ENCODE measurements at places on chromosomes 1 and 21.
A peak's percentile ranks its signal among the peaks of the same experiment; 100 is the strongest.

- DNase-seq: no peak
Measured at GRCh38 chr1:162889989-162890388, 29.0 kb upstream of the CCDC190 start.

DNA sequence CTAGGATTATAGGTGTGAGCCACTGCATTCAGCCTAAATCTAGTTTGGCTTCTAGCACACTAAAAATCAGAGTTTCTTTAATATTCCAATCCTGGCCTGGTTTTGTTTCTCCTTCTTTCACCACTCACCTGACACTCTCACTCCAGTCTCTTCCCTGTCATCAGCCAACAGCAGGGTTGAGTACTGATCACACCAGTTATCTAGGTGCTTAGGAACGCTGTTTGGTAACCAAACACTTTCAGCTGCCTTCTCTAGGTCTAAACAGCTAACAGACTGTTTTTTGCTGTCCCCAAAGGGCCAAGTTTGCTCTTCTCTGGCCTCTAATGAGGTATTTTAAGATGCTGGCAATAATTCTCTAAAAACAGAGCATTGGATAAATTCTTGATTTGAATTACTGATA lies 17.7 kb upstream of the FRRS1 start:
- no peak for DNase-seq

DNA sequence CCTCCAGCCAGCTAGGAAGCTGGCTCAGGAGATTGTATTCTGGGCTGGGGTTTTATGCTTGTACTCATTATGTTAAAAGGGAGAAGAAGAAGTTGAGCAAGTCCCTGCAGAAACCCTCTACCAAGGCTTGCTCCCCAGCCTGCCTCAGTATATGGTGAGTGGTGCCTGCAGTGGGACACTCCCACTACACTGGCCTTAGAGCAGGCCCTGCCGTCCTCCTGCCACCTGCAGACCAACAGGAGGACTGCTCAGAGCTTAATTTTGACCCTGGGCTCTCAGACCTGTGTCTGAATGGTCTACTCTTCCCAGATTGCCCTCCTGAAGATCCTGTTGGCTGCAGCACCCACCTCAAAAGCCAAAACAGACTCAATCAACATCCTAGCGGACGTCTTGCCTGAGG lies 13.0 kb downstream of the STRIP1 start:
- no peak for DNase-seq

- DNase-seq: no peak
Measured at GRCh38 chr1:166858726-166859419, 17.2 kb downstream of the TADA1 start.

DNA sequence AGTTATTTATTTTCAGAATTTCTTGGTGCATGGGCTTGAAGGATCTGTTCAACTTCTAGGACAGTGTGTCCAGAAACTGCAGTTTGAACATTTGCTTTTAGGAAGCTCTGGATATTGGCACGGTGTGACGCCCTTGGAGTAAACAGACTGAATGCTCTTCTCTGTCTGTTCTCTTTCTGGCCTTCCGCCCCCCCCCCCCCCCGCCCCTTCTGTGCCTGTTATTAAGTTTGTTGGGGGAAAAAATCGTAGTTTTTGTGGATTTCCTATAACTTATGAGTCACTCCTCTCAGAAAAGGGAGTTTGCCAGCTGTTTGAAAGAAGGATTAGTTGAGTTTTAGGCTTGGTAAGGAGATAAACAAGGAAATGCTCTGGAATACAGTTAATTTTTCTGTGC lies 1.2 kb downstream of the KCTD3 start:
- DNase-seq: peak; percentile 74

- DNase-seq: no peak
Measured at GRCh38 chr1:29838738-29839320, 602.5 kb downstream of the PTPRU start.

GRCh38 chr1:167573035-167573434 lies 19.5 kb upstream of the CREG1 start:
- DNase-seq: no peak

DNA sequence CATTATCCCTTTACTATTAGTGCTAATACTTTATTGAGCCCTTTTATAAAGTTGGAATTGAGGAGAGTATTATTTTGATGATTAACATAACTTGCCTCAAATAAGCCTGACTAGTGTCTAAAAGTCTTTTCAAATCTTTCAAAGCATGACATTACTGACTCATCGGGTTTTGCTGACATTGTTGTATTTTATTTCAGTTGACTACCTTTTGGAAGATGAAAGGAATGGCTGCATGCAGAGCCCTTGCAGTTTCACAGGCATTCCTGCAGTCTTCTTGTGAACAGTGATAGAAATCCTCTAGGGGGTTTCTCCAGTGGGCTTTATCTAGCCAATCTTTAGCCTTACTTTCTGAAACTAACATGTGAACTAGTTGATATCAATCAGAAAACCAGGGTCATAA lies 43.0 kb upstream of the TMEM61 start:
- peak; percentile 40 for DNase-seq

- DNase-seq: no peak
Measured at GRCh38 chr21:23837564-23837963, 1769.7 kb downstream of the MRPL39 start.

GRCh38 chr1:14976256-14976655 lies 177.3 kb upstream of the TMEM51 start:
- no peak for DNase-seq

DNA sequence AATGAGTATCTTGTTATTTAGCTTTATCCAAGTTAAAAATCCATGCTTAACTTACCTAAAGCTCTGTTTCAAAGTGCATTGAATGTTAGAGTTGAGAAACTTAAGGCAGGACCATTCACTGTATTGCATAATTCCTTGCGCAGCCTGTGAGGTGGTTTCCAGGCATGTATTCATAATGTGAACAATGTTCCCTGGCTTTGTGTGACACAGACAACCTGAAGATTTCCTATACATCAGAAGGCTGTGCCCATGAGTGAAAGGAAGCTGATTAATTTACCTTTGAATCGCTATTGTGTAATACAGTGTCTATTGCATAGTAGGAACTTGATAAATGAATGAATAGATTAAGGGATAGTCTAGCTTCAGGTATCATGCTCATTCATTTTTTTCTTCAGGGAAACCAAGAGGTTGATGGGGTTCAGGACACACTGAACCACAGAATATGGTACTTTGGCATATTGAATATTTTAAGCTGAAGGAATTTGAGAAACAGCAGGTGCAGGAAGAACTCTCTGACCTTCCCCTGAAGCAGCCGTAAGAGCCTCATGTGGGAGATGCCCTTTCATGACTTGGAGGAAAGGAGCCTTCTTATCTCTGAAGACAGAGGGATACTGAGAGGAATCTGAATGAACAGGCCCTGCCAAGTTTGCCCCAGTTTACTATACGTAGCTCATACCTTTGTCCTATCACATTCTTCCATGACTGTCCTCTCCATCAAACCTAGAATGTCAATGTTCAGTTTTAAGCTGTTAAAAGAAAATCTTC lies 88.6 kb upstream of the GNG12 start:
- no peak for DNase-seq

- no peak for DNase-seq
Measured at GRCh38 chr1:227305894-227306626, 12.2 kb downstream of the CDC42BPA start.

GRCh38 chr1:201460814-201461644 lies 8.0 kb downstream of the PHLDA3 start:
- peak; percentile 95 for DNase-seq

GRCh38 chr1:63119575-63120155 lies 202.7 kb upstream of the FOXD3 start:
- DNase-seq: peak; percentile 36

DNA sequence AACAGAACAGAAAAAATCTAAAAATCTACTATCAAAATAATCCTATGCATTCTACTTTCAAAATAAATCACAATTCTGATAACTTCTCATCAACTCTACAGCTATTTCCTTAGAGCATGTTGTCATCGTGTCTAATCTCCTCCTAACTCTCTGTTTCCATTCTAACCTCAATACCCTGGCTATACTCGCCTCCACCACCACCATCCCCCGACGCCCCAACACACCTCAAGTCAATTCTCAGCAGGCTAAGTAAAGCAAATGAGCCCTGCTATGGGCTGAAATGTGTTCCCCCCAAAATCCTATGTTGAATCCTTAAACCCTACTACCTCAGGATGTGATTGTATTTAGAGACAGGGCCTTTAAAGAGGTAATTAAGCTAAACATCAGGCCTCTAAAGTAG lies 34.6 kb downstream of the NRDC start:
- no peak for DNase-seq

- DNase-seq: peak; percentile 74
Measured at GRCh38 chr1:117284399-117285215, 73.9 kb upstream of the VTCN1 start.

Measured in adipocyte (in vitro differentiated cells).